NK-92 treated with Interleukin-12 subunit alpha and Interleukin-12 subunit beta, amount 100 ng/mL, for 24 hours (cell line): ENCODE measurements at places on chromosomes 1 and 21.

- no peak for DNase-seq
Measured at GRCh38 chr1:63914706-63915105, 140.9 kb downstream of the ROR1 start.

GRCh38 chr1:245418077-245418476 is 263.3 kb downstream of the KIF26B start:
- DNase-seq, result no peak

DNA sequence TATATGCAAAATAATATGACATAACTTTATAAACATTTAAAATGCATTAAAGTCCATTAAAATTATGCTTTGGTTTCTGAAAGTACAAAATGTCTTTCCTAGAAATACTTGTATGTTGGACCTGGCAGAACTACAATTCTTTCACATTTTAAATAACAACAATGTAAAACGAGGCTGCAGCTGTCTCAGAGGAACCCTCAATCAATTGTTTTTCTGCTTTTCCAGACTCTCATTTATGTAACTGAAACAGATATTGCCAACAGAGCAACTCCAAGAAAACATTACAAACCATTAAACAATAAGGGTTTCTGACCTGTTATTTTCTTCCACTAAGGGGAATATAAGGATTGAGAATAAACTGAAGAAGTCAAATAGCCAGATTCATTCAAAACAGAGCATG is 1193.4 kb downstream of the NCAM2 start:
- no peak for DNase-seq

- no peak for DNase-seq
Measured at GRCh38 chr1:201184307-201185122, 6.1 kb upstream of the IGFN1 start.

DNA sequence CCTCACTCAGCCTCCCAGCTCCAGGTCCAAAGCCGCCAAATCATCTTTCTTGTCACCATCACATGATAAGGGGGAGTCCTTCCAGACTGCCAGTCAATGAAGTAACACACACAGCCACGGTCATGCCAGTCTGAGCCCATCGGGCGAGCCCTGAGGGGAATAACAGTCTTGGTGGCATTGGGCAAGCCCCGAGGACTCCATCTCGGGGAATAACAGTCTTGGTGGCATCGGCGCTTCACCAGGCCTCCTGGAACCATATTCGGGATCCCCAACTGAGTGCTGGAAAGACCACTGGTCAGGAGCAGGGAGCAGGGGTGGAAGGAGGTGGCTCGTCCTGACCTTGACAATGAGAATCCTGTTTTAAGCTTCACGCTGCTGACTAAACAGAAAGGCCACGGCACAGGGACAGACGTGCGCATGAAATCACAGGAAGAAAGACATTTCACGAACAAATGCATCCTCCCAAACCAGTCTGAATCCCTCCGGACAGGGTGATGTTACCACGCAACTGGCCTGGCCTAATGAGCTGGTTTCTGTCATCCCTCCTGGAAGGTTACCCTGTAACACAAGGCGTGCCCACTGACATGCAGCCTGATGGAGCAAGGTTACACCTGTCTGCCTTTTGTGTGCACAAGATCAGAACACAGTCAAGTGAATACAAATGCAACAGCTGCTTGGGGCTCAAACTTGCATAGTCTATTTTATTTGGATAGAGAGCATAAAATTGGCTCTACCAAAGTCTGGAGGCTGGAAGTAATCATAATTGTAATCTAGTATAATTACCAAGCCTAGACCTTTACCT is 517.4 kb downstream of the KIF26B start:
- no peak for DNase-seq

DNA sequence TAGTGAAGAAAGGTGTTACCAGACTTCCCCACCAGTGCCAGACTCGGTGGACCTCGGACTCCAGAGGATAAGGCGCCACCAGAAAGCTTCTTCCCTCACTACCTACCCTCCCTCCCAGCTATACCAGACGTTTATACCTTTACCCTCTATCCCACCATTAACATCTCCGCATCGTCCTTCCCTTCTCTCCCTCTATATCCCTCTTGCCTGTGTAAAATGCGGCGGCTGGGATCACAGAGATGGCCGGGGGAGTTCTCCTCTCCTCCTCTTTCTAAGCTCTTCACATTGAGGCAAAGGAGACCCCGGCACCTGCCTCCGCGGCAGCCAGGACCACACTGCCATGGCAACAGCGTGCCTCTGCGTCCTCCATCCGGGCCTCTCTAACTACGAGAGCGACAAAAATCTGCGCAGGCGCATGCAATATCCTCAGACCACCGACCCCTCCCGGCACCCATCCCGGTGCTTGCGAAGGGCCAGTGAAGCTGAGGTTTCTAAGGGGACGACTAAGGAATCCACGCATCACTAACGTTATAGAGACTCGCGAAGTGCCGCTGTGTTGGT is at the start of gene CCDC181:
TSS of gene CCDC181 (minus strand) at position 394 of the 561 bp plus-strand sequence. CDS start 2,547 bp downstream, outside the sequence.
- no peak for DNase-seq

DNA sequence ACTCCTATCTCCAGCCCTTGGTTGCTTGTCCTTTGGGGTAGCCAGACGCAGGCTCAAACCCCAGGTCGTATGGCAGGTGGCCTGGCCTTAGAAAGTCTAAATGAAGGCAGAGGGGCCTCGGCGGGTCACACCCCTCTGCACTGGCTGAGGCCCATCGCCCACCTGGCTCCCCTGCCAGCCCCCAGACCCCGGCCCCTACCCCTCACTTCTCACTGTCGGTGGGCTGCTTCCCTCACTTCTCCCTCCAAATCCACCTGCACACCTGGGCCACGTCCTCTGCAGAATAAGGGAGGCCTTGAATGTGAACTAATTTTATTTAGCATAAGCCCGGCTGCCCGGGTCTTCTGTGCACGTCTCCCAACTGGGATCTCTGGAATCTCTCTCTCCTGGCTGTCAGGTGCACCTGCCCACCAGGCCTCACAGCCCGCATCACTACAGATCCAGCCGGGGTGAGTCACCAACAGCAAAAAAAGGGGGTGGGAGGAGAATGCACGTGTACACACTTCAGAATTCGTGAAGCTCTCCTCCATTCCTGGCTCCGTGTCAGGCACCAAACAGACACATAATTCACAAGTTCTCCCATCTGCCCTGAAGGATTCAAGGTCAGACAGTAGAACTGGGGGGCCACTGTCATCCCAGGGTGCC is 107.5 kb upstream of the SIM2 start:
- DNase-seq, result no peak

DNA sequence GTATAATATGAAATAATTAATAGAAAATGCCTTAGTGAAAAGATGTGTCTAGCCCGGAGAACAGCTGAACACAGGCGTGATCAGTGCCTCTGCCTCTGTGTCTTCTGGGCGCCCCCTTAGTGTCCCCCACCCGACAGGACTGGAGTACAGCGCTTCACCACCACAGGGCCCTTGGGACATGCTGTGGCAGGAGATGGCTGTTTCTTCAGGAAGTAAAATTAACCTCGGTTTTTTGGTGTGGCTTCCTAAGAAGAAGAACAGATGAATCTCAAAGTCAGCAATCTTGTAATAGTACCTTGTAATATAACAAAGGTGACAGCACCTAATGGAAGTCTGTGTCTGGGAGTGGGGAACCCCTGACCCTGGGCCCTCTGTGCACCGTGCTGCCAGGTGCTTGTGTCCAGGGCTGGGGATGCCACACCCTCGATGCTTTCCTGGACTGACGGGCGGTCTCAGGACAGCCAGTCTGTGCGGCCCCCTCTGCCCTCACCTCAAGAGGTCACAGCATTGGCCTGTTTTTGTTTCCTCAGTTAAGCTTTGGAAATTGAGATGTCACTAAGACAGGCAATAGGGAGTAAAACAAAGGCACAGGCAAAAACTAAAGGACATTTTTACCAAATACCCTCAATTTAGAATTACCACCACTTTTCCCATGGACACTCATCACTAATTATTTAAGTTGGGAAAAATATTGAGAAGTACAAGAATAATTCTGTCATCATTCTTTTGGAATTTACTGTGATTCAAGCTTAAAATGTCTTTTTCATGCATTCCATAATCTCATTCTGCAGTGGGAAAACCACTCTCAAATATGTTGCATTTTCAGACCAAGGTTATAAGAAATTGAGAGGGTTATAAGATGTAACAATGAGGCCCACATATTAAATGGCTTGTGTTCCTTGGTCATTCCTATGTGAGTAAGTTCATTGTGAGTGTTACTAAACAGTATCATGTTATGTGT is 79.3 kb downstream of the ADARB1 start:
- no peak for DNase-seq

DNA sequence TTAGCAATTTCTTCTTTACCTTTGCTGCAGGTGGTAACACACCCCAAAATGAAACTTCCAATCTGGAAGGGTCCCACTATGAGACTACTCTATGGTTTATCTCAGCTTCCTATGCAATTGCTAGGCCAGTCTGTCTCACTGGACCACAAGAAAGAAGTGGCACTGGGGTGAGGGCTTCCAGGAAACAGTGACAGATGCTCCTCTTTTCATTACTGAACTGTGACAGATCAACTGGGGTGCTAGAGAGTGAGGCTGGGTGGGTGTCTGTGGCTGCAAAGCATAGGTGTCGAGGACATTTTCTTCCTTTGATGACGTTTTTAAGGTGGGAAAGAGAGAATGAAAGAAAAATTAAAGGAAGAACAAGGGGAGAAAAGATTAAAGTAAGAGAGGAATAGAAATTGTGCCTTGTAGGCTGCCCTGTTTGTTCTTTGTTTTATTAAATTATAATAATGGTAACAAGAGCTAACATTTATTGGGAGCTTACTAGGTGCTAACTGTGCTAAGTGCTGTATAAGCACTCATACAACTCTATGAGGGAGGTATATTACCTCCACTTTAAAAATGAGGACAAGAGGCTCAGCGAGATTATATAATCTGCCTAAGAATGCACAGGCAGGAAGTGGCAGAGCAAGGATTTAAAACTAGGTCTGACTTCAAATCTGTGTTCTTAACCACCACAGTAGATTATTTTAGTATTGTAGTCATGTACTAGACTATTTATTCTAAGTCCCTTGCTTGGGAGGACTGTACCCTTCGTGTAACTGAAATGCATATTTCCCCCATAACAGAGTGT is 27.8 kb upstream of the DMRTA2 start:
- no peak for DNase-seq

DNA sequence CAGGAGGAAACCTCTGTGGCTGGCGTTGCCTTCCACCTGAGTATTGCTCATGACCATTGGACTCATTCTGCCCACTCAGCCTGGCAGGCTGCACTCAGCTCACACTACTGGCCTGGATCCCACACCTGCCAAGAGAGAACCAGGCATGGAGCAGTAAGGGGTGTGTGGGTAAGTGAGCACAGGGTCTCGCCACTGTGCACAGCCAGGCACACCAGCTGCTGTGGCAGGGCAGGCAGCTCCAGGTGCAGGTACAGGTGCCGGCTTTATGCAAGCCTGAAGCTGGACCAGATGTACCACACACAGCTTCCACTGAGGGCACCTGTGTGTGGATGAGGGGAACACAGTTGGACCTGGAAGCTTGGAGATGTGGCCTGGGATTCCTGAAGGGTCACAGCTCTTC is 295.2 kb upstream of the SNX7 start:
- DNase-seq, result no peak

- DNase-seq, result no peak
Measured at GRCh38 chr1:17193222-17194132, 11.5 kb upstream of the PADI1 start.

GRCh38 chr1:204944662-204945061 is 74.0 kb downstream of the NFASC start:
- no peak for DNase-seq

DNA sequence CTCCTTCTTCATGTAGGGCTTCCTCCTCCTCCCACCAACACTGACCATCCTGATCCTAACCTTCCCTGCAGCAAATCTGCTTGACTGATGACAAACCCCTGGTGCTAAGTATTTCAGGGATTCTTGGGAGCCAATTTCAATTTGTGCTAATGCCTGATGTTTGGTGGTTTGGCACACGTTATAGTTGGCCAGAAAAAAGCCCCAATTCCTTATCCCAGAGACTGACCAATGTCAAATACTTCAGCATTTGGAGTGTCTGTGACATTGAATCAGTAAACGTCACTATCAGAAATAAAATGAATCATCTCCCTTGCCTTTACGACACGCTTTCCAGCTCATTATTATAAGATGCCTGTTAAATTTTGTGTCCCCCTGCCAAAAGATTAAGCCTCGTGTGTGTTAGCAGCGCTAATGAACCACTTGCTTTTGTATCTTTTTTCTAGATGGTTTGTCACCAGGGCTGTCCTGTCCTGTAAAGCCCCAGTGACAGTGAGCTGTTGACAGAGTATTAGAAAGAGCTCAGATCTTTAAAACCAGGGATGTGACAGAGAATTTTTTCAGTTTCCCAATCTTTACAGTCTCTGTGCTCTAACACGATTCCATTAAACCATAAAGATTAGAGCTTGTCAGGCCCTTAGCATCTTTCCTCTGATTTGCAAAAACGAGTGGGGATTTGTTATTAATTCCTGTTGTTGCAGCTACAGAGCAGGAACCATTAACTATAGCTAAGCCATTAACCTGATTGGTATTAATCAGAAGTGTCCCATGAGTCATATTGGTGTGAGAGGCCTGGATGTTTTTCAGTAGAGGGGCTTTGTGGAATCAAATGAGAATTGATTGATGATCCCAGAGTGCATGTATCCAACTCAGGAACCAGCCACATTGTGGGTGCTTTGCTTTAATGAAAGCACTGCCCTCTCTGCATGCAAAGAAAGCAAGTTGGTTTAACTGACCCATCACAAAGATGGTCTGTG is 665.1 kb upstream of the PLXNA2 start:
- no peak for DNase-seq

GRCh38 chr1:226026833-226027232 is 27.7 kb upstream of the SDE2 start:
- DNase-seq, result no peak

- DNase-seq, result no peak
Measured at GRCh38 chr1:2522230-2522629, 4.2 kb downstream of the PANK4 start.

DNA sequence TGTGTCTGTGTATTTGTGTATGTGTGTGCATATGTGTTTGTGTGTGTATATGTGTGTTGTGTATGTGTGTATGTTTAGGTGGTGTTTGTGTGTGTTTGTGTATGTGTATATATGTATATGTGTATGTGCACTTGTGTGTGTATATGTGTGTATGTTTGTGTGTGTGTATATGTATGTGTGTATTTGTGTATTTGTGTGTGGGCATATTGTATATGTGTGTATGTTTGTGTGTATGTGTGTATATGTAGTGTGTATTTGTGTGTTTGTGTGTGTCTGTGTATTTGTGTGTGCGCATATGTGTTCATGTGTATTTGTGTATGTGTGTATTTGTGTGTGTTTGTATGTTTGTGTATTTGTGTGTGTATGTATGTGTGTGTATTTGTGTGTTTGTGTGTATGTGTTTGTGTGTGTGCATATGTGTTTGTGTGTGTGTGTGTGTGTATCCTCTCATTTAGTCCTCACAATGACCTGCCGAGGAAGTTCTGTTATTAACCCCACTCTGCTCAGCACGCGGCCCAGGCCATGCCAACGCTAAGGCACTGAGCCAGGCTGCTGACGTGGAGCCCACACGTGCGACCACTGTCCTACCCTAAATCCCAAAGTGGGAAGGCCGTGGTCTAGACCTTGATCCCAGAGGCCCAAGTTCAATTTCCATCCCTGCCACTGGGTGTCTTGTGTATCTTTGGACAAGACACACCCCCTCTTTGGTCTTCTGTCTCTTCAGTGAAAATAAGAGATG is 43.2 kb upstream of the TMEM51 start:
- no peak for DNase-seq
